ENCODE measurements at places on chromosomes 1 and 21.

- DNase-seq: no peak
Observed at GRCh38 chr1:18922319-18922726, 20.0 kb upstream of the ALDH4A1 start.

- no peak for DNase-seq
Observed at GRCh38 chr1:200081969-200082245, 54.4 kb downstream of the NR5A2 start.

GRCh38 chr1:151715726-151716404 is 738 bp downstream of the CELF3 start:
- DNase-seq: no peak

DNA sequence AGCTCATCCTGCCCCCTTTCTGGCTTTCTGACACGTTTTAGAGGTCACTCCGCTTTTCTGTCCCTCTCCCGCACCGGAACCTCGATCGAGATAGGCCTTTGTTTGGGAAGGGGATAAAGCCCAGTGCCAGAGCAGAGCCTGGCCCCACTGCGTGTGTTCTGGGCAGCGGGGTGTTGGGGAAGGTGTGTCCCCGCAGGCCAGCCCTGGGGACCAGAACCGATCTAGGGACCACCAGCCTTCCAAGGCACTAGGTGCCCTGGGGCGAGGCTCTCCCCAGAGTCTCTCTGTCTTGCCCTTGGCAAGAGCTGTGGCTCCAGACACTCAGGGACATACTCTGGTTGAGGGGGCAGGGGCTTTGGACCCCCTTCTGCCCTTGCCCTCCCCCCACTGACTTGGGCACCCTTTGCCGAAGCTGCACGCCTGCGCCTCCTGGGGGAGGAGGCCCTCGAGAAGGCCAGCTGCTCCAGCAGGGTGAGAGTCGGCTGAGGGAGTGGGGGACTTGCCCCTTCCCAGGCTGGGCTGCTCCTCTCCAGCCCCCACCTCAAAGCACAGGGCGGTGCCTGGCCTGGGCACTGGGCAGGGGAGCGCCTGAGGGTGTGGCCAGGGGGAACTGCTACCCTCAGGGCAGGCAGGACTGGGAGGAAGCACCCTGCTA is 16.4 kb downstream of the PRXL2B start:
- DNase-seq: no peak

- no peak for DNase-seq
Observed at GRCh38 chr1:48055876-48056764, 58.9 kb upstream of the TRABD2B start.

- DNase-seq: no peak
Observed at GRCh38 chr1:200547386-200547785, 73.2 kb downstream of the KIF14 start.

GRCh38 chr1:60672449-60672848 is 409.9 kb upstream of the NFIA start:
- DNase-seq: no peak

DNA sequence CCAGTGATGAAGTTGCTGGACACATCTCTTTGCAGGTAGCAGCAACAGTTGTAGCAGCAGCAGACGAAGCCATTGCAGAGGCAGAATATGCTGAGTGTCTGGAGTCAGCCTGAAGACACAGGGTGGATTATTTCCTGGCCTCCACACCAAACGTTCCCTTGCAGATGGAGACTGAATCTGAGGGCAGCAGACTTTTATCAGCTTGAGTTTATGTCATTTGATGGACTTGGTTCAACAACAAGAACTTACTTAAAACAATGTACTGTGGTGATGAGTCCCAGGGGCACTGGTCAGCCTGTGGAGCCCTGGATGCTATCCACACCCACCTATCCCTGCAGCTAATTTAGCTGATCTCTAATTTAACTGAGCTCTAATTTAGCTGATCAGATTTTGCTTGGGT is 17.1 kb upstream of the MPZL1 start:
- DNase-seq: no peak

- no peak for DNase-seq
Observed at GRCh38 chr1:168387781-168388760, 107.4 kb downstream of the TBX19 start.

DNA sequence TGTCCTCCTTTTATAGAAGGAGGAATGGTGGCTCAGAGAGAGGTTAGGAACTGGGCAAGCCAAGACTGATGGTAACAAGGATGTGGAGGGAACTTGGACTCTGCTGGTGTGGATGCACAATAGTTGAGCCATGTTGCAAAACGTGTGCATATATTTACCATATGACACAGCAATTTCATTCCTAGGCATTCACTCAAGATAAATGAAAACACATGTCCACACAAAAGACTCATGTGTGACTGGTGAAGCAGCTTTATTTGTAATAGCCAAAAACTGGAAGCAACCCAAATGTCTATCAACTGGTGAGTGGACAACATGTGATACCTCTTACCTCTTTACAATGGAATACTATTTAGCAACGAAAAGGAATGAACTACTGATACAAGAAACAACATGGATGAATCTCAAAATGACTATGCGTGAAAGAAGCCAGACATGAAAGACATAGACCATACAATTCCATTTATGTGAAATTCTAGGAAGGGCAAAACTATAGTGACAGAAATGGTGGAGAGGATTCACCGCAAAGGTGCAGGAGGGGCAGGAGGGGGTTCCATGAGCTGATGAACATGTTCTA is 36.2 kb downstream of the CAMK2N1 start:
- no peak for DNase-seq

- DNase-seq: no peak
Observed at GRCh38 chr1:143643148-143643885, 328.5 kb downstream of the FAM72C start.

DNA sequence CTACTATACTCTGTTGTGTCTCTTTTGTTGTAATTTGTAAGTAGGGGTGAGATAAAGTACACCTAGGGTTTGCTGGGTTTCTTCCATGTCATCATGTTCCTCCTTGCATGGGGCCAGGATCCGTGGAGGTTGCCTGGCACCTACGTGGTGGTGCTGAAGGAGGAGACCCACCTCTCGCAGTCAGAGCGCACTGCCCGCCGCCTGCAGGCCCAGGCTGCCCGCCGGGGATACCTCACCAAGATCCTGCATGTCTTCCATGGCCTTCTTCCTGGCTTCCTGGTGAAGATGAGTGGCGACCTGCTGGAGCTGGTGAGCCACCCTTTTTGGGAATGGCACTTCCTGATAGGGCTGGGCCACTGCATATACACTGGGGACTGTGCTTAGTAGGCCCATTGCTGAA is 4.4 kb downstream of the PCSK9 start:
- no peak for DNase-seq

DNA sequence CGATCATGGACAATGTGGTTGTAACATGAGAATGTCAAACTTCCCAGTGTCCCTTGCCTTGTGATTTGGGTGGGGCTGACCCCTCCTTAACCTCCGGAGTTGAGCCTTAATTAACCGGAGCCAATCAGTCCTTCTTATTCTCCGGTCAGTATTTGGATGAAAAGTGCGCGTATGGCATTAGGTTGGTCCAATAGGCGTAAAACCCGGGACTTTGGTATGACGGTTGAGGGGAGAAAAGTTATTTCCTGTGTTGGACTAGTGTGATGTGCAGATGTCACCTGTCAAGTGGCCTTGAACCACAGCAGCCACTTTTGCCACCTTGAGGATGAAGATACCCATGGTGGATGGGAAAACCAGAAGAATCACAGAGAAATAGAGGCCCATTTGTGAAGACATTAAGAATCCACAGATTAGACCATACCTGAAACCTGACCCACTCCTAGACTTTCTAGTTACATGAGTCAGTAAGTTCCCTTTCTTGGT is 5.1 kb downstream of the PAFAH2 start:
- no peak for DNase-seq

DNA sequence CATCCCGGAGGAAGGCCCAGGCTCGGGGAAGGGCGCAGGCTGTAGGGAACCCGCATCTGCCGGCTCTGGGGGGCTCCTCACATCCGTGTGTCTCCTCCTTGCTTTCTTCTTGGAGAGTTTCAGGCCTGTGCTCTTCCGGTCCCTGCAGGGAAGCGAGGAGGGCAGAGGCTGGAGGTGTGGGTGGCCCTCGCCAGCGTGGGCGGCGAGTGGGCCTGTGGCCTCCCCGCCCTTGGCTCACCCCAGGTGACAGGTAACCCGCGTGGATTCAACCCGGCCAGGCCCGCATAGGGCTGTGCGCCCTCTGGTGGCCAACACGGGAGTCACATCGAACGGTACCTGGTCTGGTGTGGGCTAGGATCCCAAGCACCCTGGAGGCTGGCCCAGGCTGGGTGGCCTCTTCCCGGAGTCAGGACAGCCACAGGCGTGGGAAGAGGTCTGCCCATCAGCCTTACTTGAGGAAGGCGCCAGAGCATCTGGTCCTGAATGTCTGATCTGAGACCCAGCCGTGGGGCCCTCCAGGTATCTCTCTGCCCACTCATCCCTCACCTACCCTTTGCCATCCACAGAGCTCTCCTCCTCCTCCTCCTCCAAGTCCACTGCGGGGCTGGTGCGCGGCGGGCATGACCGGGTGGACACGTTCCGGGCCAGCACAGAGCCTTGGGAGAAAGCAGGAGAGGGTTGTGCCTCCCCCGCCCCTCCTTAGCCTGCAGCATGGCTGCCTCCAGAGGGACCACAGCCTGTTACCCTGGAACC is 9.6 kb upstream of the TNFRSF25 start:
- DNase-seq: peak; percentile 53

GRCh38 chr1:44672254-44672955 is 1.9 kb downstream of the TMEM53 start:
- DNase-seq: peak; percentile 98

DNA sequence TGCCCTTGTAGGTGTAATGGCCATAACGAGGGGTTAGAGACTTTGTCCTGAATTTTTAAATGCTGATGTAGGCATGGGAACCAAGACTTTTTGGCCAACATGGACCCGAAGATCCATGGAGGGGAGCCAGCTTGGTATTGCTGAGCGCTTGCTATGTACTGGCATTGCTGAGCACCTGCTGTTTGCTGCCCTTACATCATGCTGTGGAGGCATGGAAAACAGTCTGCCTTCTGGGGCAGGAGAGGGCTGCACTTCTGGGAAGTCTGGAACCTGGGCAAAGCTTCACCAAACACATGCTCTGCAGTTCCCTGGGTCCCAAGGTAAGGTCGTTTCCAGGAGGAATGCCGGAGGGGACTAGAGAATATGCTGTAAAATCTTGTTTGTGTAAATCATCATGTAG is 86.3 kb upstream of the CNIH3 start:
- DNase-seq: no peak

DNA sequence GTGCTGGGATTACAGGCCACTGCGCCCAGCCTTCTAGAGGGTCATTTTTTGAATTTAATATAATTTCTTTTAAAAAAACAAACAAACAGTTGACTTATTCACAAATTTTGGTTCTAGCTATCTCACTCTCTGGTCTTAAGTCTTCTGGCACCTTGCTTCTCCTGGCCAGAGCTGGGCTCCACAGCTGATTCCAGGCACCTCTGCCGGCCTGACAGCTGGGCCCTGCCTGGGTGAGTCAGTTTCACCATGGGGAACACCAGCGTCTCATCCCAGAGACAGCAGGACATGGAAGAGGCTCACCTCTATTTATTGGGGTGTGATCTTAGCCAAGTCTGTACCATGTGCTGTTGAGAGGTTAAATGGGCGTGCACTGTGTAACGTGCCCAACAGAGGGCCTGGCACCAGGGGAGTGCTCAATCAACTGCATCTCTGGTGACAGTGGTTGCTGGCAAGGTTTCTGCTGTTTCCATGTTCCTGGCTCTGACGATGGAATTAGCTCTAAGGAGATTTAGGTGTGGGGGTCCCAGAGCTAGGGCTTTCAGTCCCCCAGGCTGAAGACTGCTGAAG is 956 bp downstream of the CPLANE2 start:
- peak; percentile 64 for DNase-seq

- DNase-seq: no peak
Observed at GRCh38 chr1:24351918-24352627, 32.9 kb downstream of the GRHL3 start.

DNA sequence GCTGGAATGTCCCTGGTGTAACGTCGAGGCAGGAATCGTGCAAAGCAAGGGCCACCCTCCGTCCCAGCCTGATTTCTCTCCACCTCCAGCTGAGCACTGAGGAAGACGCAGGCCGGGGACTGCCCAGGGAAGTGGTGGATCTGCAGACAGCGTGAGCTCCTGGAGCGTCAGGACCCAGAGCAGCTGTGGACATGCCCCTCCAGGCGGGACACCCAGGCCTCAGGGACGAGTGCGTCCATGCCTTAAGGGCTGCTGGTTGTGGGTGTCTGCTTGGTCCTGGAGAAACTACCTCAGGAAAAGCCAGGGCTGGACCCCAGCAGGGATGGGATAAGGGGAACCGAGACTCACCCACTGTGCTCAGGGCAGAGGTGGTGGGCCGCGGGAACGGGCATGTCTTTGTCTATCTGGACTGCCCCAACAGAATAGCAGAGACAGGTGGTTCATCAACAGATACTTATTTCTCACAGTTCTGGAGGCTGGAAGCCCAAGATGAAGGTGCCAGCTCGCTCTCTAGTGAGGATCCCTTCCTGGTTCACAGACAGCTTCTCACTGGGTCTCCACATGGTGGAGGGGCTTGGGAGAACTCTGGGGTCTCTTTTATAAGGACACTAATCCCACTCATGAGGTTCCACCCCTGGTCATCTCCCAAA is 5.8 kb upstream of the MMEL1 start:
- DNase-seq: no peak

DNA sequence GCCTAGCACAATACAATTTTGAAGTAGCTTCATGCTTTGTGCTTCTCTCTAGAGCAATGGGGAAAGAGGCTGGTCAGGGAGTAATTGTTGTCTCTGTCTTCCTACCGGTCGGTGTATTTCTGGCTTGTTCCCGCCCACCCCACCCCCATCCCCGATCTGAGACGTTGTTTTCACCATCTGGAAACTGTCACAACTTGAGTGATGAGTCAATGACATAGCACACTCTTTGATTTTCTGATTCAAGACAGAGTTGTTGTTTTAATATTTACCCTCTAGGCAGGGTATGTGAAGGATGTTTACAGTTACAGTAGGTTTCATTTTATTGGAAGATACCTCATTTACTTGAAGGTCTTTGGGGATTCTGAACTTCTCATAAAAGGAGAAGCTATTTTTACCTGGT is 7.0 kb downstream of the IL12RB2 start:
- no peak for DNase-seq

DNA sequence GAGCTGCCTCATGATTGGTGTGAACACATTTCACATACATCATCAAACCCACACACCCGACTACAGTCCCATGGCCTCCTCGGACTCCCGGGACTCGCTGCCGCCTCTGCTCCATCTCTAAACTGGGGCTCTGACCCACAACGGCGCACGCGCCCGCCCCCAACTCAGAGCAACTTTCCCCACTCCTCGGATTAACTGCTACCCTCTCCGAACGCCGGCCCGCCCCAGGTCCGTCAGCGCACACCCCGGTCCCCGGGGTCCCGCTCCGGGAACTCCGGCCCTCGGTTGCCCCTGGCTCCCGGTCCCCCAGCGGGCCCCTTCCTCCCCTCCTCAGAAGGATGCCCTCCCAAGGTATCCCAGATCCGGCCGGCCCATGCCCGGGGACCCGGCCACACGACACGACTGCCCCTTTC is 740 bp downstream of the DSTYK start:
- no peak for DNase-seq

GRCh38 chr1:226772446-226773139 is 33.5 kb upstream of the ITPKB start:
- DNase-seq: no peak
